ENCODE measurements at places on chromosomes 3 and 15.

DNA sequence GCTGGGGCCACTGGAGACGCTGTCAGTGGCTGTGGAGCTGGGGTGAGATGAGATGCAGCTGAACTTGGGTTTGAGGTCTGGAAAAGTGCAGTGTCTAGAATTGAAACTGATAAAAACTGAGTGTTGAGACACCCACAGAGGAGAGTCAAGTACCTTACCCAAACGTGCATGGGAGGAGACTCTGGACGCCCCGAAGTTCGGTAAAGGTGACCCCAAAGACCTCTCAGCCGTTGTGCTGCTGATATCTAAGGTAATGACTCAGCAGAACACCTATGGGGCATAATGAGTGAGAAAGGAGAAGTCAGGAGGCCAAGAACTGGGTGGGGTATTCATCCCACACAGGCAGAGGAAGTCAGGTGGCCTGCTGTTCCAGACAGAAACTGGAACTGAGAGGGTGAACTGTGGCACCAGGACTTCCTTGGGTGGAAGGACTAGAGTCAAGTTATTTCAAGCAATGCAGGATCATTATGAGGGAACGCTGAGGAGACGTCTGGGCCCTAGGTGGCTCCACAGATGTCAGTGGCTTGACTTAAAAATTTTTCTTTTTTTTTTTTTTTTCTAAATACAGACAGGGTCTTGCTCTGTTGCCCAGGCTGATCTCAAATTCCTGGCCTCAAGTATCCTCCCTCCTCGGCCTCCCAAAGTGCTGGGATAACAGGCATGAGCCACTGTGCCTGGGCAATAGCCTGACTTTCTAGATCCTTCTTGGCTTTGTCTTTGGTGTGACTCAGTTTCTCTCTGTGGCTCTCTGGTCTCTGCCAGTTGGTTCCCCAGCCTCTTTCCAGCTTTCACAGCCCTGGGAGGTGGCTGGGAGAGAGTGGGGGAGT, 67.6 kb upstream of the GCNT3 start:
- no peak for DNase-seq

GRCh38 chr3:160826408-160826807, 70.4 kb downstream of the PPM1L start:
- DNase-seq: no peak

- no peak for DNase-seq
Observed at GRCh38 chr15:73293773-73294172, 75.0 kb downstream of the HCN4 start.

DNA sequence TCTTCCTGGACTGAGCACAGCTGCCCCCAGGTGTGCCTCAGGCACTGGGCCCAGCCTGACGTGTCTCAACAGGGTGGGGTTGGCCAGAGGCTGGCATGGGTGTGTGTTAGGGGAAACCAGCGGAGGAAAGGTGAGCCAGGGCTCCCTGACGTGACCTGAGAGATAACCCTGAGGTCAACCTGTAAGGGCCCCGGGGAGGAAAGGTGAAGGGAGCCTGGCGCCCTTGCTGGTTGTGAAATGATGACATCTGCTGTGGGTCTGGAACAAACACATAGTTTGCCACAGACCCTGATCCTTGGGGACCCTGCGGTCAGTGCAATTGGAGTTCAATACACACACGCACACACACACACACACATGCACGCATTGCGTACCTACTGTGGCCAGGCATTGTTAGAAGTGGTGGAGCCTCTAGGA, 100.2 kb upstream of the TLE3 start:
- DNase-seq: no peak

- no peak for DNase-seq
Observed at GRCh38 chr3:71584394-71585011, 975 bp upstream of the FOXP1 start.

GRCh38 chr3:100125161-100125938, 11.0 kb upstream of the FILIP1L start:
- DNase-seq: no peak

- DNase-seq: no peak
Observed at GRCh38 chr3:133830071-133830470, 24.5 kb downstream of the SRPRB start.

DNA sequence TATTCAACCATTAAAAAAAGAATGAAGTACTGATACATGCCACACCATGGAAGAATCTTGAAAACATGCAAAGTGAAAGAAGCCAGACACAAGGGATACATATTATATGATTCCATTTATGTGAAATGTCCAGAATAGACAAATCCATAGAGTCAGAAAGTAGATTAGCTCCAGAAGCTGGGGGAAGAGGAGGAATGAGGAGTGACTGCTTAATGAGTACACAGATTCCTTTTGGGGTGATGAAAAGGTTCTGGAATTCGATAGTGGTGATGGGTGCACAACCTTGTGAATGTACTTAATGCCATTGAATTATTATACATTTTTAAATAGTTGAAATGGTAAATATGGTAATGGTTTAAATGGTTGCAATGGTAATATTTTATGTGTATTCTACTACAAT, 90.6 kb upstream of the SPATA12 start:
- DNase-seq: no peak

DNA sequence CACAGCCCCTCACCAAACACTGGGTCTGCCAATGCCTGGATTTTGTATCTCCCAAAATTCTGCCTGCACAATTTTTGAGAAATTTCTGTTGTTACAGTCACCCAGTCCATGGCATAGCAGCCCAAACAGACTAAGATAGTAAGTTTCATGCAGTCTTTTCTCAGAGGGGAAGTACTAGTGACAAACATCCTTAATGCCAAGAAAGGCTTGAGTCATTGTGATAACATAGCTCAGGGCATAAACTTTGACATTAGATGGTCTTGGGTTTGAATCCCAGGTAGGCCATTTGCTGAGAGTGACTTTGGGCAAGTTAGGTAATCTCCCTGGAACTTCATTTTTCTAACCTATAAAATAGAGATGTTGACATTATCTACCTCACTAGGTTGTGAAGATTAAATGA, 36.1 kb upstream of the PFN2 start:
- no peak for DNase-seq

DNA sequence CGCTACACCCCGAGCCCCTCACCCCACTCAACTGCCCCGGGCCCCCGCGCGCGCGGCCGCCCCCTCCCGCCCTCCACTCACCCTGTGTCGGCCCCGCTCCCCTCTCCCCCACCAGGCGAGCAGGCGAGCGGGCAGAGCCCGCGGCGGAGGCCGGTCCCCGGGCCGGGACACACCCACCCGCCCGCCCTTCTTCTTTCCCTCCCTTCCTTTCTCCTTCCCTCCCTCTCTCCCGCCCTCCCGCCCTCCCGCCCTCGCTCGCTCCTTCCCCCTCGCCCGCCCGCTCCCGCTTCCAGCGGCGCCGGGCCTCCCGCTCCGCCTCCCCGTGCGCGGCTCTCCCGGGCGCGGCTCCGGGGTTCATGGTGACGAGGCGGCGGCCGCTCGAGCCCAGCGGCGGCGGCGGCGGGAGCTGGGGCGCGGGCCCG, at the start of gene CTDSPL:
CTDSPL (plus strand) TSS at position 261 of the 422 bp plus-strand sequence. CDS start 320 bp downstream, outside the sequence.
- DNase-seq: no peak

- no peak for DNase-seq
Observed at GRCh38 chr15:64224511-64224910, 61.7 kb upstream of the PPIB start.

- no peak for DNase-seq
Observed at GRCh38 chr3:194176274-194176991, 40.5 kb downstream of the HES1 start.

DNA sequence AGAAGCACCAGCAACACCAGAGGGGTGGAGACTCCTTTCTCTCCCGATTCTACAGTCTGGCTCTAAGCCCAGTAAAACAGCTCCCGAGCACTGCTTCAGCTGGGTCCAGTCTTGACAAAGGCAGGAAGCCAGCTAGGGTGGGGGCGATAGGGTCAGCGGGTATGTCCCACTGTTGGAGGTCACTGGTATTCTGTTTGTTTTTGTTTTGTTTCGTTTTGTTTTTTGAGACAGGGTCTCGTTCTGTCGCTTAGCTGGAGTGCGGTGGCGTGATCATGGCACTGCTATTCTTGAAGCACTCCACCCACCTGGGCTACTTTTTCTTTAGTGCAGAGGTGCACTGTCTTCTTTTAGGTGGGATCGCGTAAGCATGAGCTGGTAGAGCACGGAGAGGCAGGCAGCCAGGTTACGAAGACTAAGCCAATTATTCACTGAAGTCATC, 16.3 kb downstream of the GCSAM start:
- DNase-seq: no peak

Measured in T-helper 9 cell (primary cell).